CD4-positive, alpha-beta T cell (primary cell): ENCODE measurements at places on chromosomes 2 and 18.
A peak's percentile ranks its signal among the peaks of the same experiment; 100 is the strongest.

DNA sequence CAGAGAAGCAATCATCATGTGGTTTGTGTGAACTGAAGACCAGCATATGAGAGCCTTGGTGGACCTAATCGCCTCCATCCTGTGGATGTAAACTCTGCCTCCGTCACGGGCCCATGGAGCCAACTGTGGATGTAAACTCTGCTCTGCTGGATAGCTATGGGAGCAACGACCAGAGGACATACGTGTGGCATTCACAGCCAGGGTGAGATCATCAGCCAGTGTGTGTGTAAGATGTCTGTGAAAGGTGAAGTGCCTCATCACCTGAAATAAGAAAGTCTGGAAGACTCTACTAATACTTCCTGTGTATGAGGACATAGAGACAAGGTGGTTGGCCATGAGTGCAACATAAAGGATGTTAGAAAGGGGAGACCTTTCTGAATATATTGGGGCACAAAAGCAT, 63.5 kb downstream of the CYB5A start:
- no peaks in the 10 kb centered on the region for H3K27me3 ChIP-seq
- H3K4me1 ChIP-seq = no peaks in the 10 kb centered on the region
- no peak overlapping the region for H3K4me3 ChIP-seq
- no peaks in the 10 kb centered on the region for H3K36me3 ChIP-seq

GRCh38 chr2:29502460-29502911, 387.3 kb downstream of the CLIP4 start:
- no peak overlapping the region for H3K27ac ChIP-seq
- DNase-seq = no peak
- no peaks in the 10 kb centered on the region for H3K4me1 ChIP-seq
- H3K36me3 ChIP-seq = no peaks in the 10 kb centered on the region
- H3K27me3 ChIP-seq = no peaks in the 10 kb centered on the region
- no peak overlapping the region for H3K4me3 ChIP-seq

GRCh38 chr2:240566203-240567136, 1.8 kb upstream of the RNPEPL1 start:
- peak overlapping the region; percentile 97 for H3K27ac ChIP-seq
- peaks cover 15% of the 10 kb centered on the region for H3K36me3 ChIP-seq
- H3K4me3 ChIP-seq = peak overlapping the region; percentile 87
- H3K4me1 ChIP-seq = peaks cover 88% of the 10 kb centered on the region
- peak; percentile 96 for DNase-seq

- H3K27me3 ChIP-seq = no peaks in the 10 kb centered on the region
- no peaks in the 10 kb centered on the region for H3K36me3 ChIP-seq
- H3K4me1 ChIP-seq = no peaks in the 10 kb centered on the region
- no peak overlapping the region for H3K4me3 ChIP-seq
- H3K27ac ChIP-seq = no peak overlapping the region
Measured at GRCh38 chr18:51361130-51361860, 163.8 kb upstream of the MEX3C start.

DNA sequence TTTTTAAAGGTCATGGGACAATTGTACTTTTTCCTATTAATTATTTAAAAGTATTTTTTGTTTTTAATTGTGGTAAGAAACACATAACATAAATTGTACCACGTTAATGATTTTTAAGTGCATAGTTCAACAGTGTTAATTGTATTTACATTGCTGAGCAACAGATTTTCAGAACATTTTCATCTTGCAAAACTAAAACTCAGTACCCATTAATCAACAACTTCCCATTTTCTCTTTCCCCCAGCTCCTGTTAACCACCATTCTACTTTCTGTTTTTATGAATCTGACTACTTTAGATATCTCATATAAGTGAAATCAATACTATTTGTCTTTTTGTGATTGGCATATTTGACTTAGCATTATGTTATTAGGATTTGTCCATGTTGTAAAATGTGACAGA, 483.9 kb upstream of the ZNF804A start:
- H3K36me3 ChIP-seq = no peaks in the 10 kb centered on the region
- H3K4me3 ChIP-seq = no peak overlapping the region
- no peaks in the 10 kb centered on the region for H3K4me1 ChIP-seq
- H3K27me3 ChIP-seq = no peaks in the 10 kb centered on the region

- peaks cover 7% of the 10 kb centered on the region for H3K4me1 ChIP-seq
- H3K27me3 ChIP-seq = no peaks in the 10 kb centered on the region
- H3K36me3 ChIP-seq = no peaks in the 10 kb centered on the region
- no peak for DNase-seq
- H3K27ac ChIP-seq = no peak overlapping the region
Measured at GRCh38 chr2:101348883-101349282, 38.4 kb downstream of the CREG2 start.

GRCh38 chr2:102278720-102279390, 32.5 kb upstream of the IL1RL1 start:
- DNase-seq = no peak
- no peak overlapping the region for H3K4me3 ChIP-seq
- no peaks in the 10 kb centered on the region for H3K27me3 ChIP-seq
- no peak overlapping the region for H3K27ac ChIP-seq
- H3K4me1 ChIP-seq = peaks cover 10% of the 10 kb centered on the region
- H3K36me3 ChIP-seq = no peaks in the 10 kb centered on the region

DNA sequence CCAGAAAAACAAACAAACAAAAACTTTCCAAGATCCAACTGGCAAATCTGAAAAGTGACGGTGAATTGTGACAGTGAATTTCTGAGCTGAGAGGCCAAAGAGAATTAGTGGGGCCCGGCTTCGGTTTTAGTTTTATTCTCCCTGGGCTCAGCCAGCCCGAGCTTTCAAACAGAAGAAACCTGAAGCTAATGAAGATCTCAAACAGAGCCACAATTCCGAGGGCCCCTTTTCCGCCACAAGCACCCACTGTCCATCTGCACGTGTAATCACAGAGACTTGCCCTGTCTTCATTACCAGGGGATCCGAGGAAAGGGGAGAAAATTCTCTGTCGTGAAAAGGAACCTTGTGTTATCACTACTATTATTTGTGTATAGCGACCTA, 4.2 kb upstream of the ONECUT2 start:
- H3K27ac ChIP-seq = no peak overlapping the region
- no peaks in the 10 kb centered on the region for H3K36me3 ChIP-seq
- H3K4me1 ChIP-seq = peaks cover 34% of the 10 kb centered on the region

- no peaks in the 10 kb centered on the region for H3K36me3 ChIP-seq
- no peaks in the 10 kb centered on the region for H3K27me3 ChIP-seq
- H3K27ac ChIP-seq = no peak overlapping the region
- H3K4me3 ChIP-seq = no peak overlapping the region
Measured at GRCh38 chr18:53745224-53745967, 479.1 kb downstream of the MBD2 start.

GRCh38 chr2:71716697-71717624, 263.6 kb downstream of the DYSF start:
- H3K4me1 ChIP-seq = no peaks in the 10 kb centered on the region
- H3K27me3 ChIP-seq = no peaks in the 10 kb centered on the region
- H3K36me3 ChIP-seq = no peaks in the 10 kb centered on the region
- DNase-seq = no peak

- peak; percentile 11 for DNase-seq
- no peak overlapping the region for H3K4me3 ChIP-seq
- H3K4me1 ChIP-seq = no peaks in the 10 kb centered on the region
- no peaks in the 10 kb centered on the region for H3K36me3 ChIP-seq
Measured at GRCh38 chr18:56248610-56249235, 389.7 kb downstream of the TXNL1 start.

GRCh38 chr2:99354070-99354469, 16.9 kb downstream of the EIF5B start:
- no peak overlapping the region for H3K4me3 ChIP-seq
- DNase-seq = no peak
- H3K36me3 ChIP-seq = no peaks in the 10 kb centered on the region
- H3K4me1 ChIP-seq = no peaks in the 10 kb centered on the region

DNA sequence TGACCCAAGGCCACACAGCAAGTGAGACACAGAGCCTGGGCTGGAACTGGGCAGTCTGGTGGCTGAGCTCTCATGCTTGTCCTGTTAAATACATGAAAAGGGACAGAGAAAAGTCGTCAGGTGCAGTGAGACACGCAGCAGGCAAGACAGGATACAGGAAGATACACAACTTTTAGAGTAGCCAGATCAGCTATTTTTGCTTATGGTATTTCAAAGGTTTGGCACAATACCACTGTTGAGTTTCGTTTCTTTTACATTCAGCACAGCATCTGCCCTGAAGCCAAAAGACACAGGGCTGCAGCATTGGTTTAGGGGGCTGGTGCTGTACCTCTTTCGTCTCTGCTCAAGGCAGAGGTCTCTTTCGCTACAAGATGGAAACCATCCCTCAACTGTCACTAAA, 14.0 kb downstream of the FHL2 start:
- H3K4me1 ChIP-seq = no peaks in the 10 kb centered on the region
- no peaks in the 10 kb centered on the region for H3K36me3 ChIP-seq
- H3K27me3 ChIP-seq = no peaks in the 10 kb centered on the region

DNA sequence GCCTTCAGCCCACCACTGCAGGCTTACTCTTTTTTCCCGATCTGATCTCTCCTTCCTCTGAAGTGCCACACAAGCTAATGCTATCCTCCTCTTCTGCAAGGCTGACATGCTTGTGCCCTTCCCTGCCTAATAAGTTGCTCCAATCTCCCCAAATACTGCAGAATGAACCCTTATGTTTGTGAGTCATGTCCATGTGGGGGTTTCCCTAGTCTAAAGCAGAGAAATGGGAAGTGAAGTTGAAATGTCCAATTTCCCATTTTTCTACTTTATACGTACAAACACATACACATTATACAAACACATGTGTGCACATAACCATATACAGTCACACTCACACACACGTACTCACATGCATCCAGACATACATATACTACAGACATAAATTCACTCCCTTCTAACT, 288.1 kb upstream of the CELF4 start:
- no peak for DNase-seq
- no peak overlapping the region for H3K4me3 ChIP-seq
- no peaks in the 10 kb centered on the region for H3K4me1 ChIP-seq
- no peaks in the 10 kb centered on the region for H3K36me3 ChIP-seq
- no peaks in the 10 kb centered on the region for H3K27me3 ChIP-seq

DNA sequence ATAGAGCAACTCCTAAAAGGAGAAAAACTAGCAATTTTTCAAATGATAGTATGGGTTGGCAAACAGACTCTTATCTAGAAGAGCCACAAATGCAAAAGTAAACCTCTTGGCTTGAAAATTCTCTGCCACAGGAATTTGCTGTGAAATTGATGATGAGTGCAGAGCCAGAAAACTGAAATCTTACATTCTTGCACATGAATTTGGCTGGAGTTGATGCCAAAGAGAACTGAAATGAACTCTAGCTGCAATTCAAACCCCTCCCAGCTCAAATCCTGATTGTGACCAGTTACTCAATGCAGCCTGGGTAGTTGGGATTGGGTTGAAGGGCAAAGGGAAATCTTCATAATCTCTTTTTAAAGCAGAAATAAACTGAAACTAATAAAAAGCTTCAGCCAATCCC, 266.6 kb downstream of the PDE11A start:
- no peak for DNase-seq
- H3K36me3 ChIP-seq = no peaks in the 10 kb centered on the region
- H3K27ac ChIP-seq = no peak overlapping the region
- no peak overlapping the region for H3K4me3 ChIP-seq

DNA sequence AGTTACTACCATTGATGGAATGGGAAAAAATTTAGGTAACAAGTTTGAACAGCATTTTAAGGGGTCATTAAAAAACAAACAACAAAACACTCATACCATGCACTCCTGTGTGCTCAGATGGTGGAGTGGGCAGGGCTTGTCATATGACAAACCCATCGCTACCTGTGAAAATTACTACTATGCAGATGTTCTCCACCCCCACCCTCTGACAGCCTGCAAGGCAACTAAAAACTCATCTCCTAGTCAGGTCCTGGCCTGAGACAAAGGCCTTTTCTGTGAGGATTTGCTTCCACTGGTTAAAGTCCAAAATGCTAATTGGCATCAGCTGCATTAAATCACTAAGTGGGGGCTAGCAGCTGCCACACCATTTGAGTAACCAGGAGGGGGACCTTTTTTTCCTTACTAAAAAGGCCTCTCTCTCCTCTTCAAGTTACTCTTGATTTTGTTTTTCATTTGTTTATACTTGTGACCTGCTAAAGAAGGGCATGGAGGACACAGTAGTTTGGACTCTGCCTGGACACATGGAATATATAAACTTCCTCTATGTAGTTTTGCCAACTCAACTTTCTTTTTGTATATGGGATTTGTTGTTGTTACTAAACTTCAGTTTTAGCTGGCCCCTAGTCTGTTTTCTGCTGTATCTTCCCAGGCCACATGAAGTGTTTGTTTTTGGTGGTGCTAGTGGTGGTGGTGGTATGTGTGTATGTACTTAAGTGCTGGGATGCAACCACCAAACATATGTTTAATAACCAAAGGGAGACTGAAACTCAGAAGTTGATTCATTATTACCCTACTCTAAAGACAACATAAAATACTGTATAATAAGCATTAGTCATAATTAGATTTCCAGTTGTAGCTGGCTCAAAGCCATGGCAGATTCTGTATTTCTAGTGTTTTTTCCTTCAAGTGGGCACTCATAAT, 121.3 kb downstream of the MAP4K4 start:
- no peaks in the 10 kb centered on the region for H3K27me3 ChIP-seq
- H3K36me3 ChIP-seq = no peaks in the 10 kb centered on the region
- peaks cover 36% of the 10 kb centered on the region for H3K4me1 ChIP-seq
- H3K27ac ChIP-seq = no peak overlapping the region
- H3K4me3 ChIP-seq = no peak overlapping the region
- no peak for DNase-seq

GRCh38 chr2:6926071-6926732, 9.0 kb downstream of the RNF144A start:
- DNase-seq = no peak
- peaks cover 63% of the 10 kb centered on the region for H3K4me1 ChIP-seq
- H3K4me3 ChIP-seq = no peak overlapping the region
- no peaks in the 10 kb centered on the region for H3K36me3 ChIP-seq
- H3K27ac ChIP-seq = no peak overlapping the region
- H3K27me3 ChIP-seq = no peaks in the 10 kb centered on the region

GRCh38 chr2:169493360-169493759, 14.1 kb downstream of the BBS5 start:
- no peak overlapping the region for H3K27ac ChIP-seq
- no peak overlapping the region for H3K4me3 ChIP-seq
- H3K36me3 ChIP-seq = no peaks in the 10 kb centered on the region
- H3K4me1 ChIP-seq = no peaks in the 10 kb centered on the region

DNA sequence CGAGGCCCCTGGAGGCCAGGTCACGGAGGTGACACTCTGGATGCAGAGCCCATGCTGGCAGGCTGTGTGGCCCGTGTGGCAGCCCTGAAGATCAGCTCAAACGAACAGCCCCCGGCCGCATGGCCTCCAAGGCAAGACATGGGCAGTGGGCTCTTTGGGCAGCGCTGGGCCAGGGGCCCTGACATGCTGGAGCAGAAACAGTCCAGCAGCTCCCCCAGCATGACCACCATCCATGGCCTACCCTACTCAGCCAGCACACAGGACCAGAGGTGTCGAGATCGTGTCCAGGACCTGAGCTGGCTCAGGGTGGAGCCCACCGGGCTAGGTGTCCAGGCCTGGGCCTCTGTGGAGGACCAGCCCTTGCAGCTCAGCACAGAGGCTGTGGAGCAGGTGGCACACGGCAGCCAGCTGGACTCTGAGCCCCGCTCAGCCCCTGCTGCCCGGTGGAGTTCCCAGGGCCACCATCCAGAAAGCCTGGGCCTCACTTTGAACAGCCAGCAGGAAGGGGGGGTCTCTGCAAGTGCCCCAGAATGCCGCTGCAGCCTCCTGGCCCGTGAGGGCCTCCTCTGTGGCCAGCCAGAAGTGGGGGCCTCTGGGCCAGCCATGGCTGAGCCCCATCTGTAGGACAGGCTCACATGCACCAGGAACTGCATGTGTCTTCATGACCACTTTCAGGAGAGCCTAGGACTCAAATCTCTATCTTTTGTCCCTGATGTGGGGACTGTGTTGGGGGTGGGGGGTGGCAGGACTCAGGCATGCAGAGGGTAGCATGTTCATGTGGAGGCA, 8.9 kb downstream of the AMER3 start:
- H3K4me3 ChIP-seq = no peak overlapping the region
- DNase-seq = no peak
- peaks cover 5% of the 10 kb centered on the region for H3K27me3 ChIP-seq
- H3K27ac ChIP-seq = no peak overlapping the region
- H3K4me1 ChIP-seq = no peaks in the 10 kb centered on the region
